Caki2 (cell line): ENCODE measurements at places on chromosomes 3 and 15. TPM values are rescaled to one million over a fixed set of nuclear protein-coding genes. Genes with fewer than 3 reads are reported as not detected.

DNA sequence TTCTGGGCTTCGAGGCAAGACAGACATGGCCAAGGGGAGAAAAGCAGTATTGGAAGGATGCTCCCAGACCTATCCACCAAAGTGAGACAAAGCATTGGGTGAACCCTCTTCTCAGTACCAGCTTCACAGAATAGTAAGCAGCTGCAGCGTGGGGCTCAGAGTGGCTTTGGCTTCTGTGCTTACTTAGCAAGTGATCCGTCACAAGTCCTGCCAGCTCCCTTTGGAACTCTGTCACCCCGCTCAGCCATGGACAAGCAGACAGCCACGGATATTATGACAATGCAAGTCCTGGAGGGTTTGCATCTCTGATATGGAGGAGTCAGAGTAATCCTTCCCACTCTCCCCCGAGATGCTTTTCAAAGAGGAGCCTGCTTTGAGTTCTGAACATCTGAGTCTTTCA, 90.8 kb downstream of the SLCO3A1 start:
- no peak for DNase-seq

- no peak for DNase-seq
Observed at GRCh38 chr15:100101426-100102089, 240.2 kb downstream of the ADAMTS17 start.

- DNase-seq: no peak
Observed at GRCh38 chr3:61774279-61774890, 213.0 kb downstream of the PTPRG start.

GRCh38 chr3:43874290-43874689, 183.6 kb downstream of the ABHD5 start:
- no peak for DNase-seq

GRCh38 chr3:148742118-148742517, 44.4 kb downstream of the AGTR1 start:
- no peak for DNase-seq

DNA sequence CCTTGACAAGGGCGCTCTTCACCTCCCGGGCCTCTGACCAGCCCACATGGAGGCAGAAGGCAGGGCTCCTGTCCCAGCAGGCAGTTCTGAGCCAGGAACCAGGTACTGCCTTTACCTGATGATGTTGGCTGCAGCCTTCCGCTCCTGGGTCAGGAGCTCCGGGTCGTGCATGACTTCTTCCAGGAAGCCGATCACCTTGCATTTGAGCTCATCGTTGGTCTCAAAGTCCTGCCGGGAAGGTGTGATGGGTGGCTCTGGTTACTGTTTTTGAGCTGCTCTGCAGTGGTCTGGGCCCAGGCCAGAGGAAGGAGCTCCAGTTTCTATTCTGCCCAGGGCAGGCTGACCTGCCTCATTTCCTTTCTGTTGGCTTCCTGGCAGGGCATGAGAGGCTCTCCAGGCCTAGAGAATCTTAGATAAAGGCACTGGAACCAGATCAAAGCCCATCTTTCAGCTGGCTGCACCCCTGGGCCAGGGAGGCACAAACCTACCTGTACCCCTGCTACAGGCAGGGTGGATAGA, 53.2 kb upstream of the CTSH start:
- no peak for DNase-seq

GRCh38 chr15:101320501-101321052, 25.5 kb upstream of the SNRPA1 start:
- DNase-seq: no peak

GRCh38 chr3:99637016-99637367, 1.4 kb upstream of the COL8A1 start:
- DNase-seq: peak; percentile 45

- DNase-seq: no peak
Observed at GRCh38 chr3:52004906-52005395, 9.3 kb upstream of the RPL29 start.

DNA sequence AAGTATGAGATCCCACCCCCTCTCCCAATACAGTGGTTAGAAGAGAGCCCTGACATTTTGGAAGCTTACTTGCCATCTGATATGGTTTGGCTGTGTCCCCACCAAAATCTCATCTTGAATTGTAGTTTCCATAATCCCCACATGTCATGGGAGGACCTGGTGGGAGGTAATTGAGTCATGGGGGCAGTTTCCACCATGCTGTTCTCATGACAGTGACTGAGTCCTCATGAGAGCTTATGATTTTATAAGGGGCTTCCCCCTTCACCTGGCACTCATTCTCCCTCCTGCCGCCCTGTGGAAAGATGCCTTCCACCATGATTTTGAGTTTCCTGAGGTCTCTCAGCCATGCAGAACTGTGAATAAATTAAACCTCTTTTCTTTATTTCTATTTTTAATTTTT, 28.8 kb upstream of the HES1 start:
- DNase-seq: no peak

DNA sequence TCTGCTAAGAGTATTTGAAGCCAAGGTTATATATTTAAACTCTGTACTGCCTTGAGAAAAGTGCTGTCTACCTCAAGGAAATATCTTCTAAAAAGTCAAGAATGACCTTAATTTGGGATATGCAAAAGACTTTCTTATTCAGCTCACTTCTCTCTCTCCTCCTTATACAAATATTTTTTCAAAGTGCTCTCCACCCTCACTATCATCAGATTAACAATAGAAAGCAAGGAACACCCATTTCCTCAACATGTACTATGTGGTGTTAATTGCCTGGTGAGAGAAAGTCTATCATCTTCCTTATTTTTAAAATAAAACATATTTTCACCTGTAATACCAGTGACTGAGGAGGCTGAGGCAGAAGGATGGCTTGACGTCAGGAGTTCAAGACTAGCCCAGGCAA, 44.4 kb upstream of the RSL24D1 start:
- no peak for DNase-seq

- DNase-seq: no peak
Observed at GRCh38 chr15:76155731-76156130, 95.9 kb downstream of the TMEM266 start.

The TRPM1 gene
- 0.07 TPM in 1 of 2 replicates, not detected in the other for total RNA-seq

The CP gene
- total RNA-seq: 10.9 and 30.7 TPM in 2 replicates

The TRH gene
- not detected in 2 replicates for total RNA-seq

The FAM131A gene
- 33.4 and 39.2 TPM in 2 replicates for total RNA-seq
